ENCODE measurements at places on chromosomes 16 and 17.

GRCh38 chr17:45579529-45580495 lies 89.3 kb upstream of the PLEKHM1 start:
- no peak for DNase-seq

GRCh38 chr17:80904036-80904753 lies 87.4 kb upstream of the CHMP6 start:
- no peak for DNase-seq

- DNase-seq = no peak
Observed at GRCh38 chr16:70254965-70255286, 3.2 kb upstream of the EXOSC6 start.

DNA sequence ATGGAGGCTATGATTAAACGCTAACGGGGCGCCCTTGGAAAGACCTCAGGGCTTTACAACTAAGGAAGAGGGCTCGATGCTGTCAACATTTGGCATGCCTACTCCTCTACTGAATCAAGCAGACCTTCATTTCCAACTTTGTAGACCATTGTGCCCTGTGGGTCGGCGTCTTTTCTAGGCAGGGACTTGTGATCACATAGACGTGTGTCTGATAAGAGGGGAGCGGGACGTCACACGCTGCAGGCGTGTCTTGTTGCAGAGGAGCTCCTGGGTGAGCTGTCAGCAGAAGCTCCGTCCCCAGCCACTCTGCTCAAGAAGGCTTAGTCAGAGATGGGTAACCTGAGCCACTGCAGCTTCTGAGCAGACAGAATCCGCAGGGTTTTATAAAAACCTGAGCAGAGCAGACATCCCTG lies 2.8 kb downstream of the MAPK8IP3 start:
- no peak for DNase-seq

DNA sequence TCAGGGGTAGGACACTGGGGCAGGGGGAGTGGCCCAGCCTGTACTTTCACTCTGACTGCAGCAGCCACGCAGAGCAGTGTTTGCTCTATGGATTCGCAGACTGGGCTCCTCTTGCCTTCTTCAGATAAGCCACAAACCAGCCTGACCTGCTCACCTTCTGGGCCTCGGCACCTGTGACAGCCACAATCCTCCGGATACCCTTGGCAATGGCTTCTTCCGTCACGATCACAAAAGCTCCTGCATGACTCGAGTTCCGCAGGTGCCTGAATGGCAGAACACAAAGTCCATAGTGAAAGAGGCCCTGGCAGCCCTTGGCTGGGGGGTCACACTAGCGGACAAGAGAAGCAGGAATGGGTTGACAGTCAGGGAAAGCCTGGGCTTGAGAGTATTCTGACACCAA lies 3.8 kb upstream of the EXOSC6 start:
- no peak for DNase-seq

DNA sequence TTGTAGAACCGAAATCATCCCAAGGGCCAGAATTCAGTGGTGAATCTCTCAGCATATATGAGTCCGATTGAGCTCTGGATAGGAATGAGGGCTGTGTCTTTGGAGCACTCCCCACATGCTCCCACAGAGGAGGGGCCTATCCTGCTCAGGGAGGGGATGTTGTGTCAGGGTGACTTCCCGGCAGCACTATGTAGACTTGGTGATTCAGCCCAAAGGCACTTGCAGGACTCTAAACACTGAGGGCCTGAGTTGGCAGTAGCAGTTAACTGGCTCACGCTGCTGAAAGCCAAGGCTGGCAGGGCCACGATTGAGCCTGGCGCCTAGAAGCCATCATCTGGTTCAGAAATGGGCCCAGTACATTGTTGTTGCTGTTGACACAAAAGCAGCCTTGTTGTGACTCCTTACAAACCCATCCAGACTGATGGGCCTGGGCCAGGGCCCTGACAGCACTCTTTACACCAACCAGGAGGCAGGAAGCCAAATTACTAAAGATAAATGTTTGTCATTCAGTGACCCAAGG lies 31.9 kb downstream of the NMT1 start:
- no peak for DNase-seq

DNA sequence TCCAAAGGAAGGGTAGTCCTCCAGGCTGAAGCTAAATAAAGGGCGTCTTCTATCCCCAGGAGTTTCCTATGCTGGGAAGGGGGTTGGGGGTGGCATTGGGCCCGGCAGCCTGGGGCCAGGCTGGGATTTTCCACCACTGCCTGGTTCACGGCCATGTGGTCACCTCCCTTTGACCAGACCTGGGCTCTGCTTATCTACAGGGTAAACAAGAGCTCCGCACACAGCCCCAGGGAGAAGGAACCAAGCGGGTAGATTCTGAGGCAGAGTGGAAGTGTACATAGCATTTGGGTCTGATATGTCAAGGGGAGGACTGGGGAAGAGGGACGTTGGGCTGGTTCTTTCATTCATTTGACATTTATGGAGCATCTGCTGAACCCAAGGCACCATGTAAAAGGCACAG lies 27.2 kb upstream of the TMEM220 start:
- DNase-seq = no peak

- DNase-seq = no peak
Observed at GRCh38 chr17:72092710-72093322, 28.0 kb upstream of the SOX9 start.

GRCh38 chr17:5413682-5414081 lies 5.8 kb downstream of the NUP88 start:
- DNase-seq = no peak
